CD4-positive, alpha-beta T cell treated with Interferon gamma for 1 hour (primary cell): ENCODE measurements at places on chromosomes 1 and 21.

- no peak for DNase-seq
These were observed 37.2 kb upstream of the TSPEAR start for GRCh38 chr21:44748621-44749020.

- no peak for DNase-seq
These were observed 32.3 kb upstream of the TENT5C start for GRCh38 chr1:117573386-117574023.

GRCh38 chr21:17780539-17780938 is 38.6 kb downstream of the C21orf91 start:
- DNase-seq, result peak; percentile 63

DNA sequence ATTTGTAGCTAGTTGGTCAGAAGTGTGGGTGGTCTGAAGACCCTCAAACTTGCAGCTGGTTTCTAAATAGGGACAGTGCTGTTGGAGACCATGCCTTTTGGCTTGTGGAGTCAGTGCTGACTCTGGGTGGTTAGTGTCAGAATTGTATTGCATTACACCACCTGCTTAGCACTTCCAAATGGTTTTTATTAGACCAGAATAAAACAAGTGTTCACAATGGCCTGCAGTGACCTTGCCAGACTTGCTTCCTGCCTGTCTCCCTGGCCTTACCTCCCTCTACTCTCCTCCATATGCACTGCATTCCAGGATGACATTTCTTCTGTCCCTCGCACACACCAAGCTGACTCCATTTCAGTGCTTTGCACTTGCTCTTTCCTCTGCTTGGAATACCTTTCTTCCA is 72.7 kb upstream of the CNIH3 start:
- DNase-seq, result no peak

- no peak for DNase-seq
These were observed 53.1 kb downstream of the SH3GLB1 start for GRCh38 chr1:86757272-86757984.

GRCh38 chr1:10938741-10939417 is 73.6 kb upstream of the TARDBP start:
- DNase-seq, result no peak

- no peak for DNase-seq
These were observed 6.6 kb downstream of the ADORA1 start for GRCh38 chr1:203133970-203134725.

GRCh38 chr1:22236166-22236565 is 93.3 kb upstream of the WNT4 start:
- DNase-seq, result no peak

- DNase-seq, result no peak
These were observed 16.9 kb upstream of the TDRD10 start for GRCh38 chr1:154485106-154485505.

DNA sequence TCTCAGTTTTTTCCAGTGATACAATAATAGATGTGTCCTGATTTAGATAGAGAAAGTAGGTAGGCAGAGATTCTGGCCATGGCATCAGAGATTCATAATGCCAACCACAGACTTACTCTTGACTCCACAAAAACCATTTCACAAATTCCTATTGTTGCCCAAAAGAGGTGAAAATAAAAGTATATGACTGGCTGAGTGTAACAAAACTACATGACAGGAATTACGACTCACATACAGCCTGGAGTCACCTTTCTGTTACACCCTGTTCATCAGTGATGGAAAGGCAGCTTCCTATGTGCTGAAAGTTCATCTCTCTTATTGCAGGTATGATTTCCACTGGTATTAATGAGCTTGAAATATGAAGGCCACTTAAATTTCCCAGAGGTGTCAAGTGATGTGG is 72.3 kb downstream of the MPZL1 start:
- DNase-seq, result no peak

DNA sequence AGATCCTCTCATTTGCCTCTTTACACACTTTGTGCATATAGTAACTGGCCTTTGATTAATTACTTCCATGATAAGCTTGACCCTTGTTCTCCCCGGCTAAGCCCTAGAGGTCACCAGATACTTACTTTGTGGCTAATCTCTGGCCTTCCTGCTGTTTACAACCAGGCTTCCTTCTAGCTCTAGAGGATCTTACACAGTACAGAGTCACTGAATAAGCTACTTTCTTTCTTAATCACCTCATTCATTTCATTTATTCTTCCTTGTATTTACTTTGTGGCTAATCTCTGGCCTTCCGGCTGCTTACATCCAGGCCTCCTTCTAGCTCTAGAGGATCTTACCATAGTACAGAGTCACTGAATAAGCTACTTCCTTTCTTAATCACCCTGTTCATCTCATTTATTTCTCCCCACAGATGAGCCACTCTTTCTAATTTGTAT is 144.3 kb upstream of the C1orf21 start:
- no peak for DNase-seq

DNA sequence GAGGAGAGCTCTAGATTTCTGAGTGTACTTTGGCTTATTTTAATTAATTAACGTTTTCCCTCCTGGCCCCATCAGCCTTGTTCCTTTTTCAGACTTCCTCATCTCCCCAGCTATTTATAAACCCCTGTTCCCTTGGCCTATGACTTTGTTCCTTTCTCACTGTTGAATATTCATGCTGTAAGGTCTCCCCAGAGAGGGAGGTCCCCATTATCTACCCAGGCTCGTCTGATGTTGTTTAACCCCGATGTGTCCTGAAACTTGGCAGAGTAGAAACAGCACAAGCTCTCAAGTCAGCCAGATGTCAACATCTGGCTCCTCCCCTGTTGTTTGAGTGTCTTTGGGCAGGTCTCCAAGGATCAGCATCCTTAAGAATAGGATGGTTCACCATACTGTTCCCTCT is 153.6 kb downstream of the HIVEP3 start:
- DNase-seq, result no peak

- DNase-seq, result no peak
These were observed 33.3 kb upstream of the CFAP298 start for GRCh38 chr21:32645261-32646182.

GRCh38 chr1:27935721-27936120 is 921 bp downstream of the SMPDL3B start:
- DNase-seq, result no peak

- DNase-seq, result no peak
These were observed 321.2 kb downstream of the HLX start for GRCh38 chr1:221200464-221200863.

GRCh38 chr1:164719676-164720439 is 160.9 kb downstream of the PBX1 start:
- DNase-seq, result no peak

DNA sequence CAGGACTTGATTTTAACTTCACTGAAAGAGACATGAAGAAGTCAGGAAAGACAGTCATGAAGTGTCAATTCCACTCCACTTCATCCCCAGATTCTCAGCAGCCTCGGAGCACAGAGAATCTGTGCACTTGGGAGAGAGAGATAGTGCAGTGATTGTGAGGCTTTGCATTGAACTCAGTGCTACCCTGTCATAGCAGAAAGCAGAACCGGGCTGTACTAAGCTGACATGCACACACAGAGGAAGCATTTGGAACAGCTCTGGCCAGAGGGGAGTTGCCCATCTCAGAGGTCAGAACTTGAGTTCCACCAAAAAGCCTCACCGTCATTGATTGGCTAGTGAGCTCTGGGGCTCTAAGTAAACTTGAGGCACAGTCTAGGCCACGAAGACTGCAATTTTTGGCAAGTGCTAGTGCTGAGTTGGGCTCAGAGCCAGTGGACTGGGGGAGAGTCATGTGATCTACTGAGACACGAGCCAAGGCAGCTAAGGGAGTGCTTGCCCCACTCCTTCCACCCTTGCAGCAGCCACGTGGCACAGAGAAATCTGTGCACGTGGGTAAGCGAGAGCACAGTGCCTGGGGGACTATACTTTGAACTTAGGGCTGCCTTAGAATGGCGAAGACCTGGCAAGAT is 810.2 kb upstream of the ADAMTS5 start:
- DNase-seq, result no peak

DNA sequence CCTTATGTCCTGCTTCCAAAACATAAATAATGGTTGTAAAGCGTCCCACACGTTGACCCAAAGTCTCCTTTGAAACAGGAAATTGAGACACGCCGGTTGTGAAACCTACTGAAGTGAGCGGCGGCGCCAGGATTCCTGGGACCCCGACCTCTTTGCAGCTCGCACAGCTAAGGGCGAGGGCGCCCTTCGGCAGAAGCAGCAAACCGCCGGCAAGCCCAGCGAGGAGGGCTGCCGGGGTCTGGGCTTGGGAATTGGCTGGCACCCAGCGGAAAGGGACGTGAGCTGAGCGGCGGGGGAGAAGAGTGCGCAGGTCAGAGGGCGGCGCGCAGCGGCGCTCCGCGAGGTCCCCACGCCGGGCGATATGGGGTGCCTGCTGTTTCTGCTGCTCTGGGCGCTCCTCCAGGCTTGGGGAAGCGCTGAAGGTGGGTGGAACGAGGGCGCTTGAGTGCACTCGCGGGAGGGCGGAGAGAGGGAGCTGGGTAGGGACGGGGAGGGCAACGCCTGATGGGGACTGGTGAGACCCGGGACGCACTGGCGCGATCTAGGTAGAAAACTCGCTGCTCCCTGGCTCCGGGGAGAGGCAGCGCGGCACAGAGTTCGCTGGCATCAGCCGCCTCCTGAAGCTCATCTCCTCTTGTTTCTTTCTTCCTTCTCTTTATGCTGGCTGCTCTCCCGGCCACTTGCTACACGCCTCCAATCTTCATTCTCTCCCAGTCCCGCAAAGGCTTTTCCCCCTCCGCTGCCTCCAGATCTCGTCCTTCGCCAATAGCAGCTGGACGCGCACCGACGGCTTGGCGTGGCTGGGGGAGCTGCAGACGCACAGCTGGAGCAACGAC is at the start of gene CD1D:
TSS of gene CD1D (plus strand) at position 155 of the 836 bp plus-strand sequence. CDS start at position 362, 207 bp downstream.
- DNase-seq, result no peak

DNA sequence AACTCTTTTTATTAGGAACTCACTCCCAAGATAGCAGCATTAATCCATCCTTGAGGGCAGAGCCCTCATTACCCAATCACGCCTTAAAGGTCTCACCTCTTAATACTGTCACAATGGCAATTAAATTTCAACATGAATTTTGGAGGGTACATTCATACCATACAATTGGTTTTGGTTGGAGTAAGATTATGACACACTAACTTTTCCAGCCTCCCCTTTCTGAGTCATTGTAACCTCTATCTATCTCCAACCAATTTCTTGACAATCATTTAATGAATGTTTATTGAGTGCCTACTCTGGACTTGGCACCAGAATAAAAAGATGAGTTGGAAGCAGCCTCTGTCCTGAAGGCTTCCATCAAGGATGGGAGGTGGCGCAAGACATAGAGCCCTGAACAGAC is 94.2 kb upstream of the L1TD1 start:
- DNase-seq, result no peak

DNA sequence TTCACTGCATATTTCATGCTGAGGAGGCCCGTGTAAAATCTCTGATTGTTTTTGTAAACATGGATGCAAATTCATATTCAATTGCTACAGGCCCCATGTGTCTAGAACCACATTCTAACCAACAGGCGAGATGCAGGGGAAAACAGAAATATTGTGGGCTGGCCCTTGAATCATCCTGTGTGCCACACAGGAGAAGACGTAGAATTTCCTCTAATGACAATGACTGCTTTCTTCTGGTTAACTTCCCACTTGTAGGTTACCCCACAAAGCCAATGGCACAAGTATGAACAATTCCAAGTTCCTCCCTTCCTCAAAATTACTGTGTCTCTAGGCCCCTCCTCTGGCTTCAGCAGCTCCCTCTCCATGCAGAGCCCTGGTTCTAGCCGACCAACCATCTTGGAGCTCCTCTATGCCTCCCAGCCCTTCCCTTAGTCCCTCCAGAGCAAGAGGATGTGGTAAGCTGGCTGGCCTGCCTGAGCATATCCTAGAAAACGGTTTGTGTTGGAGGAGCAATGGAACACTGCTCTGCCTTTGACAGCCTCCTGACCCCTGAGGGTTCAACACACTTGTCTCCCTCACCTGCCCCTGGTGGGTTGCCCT is 205.2 kb downstream of the HS2ST1 start:
- DNase-seq, result no peak

DNA sequence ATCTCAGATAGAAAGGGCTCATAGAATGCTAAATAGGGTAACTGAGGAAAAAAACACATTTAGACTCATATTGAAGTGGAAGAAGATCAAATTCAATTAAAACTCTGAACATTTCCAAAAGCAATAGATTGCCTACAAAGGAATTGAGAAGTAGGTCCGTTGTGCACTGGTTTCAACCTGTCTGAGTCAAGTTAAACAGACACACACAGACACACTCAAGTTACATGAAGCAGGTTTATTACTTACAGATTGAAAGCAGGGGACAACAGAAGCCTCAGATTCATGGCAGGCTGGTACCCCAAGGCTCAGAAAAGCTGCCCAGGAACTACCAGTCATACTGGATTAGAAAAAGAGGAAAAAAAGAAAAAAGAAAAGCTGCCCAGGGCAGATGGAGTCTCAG is 20.7 kb upstream of the S100A2 start:
- DNase-seq, result no peak

DNA sequence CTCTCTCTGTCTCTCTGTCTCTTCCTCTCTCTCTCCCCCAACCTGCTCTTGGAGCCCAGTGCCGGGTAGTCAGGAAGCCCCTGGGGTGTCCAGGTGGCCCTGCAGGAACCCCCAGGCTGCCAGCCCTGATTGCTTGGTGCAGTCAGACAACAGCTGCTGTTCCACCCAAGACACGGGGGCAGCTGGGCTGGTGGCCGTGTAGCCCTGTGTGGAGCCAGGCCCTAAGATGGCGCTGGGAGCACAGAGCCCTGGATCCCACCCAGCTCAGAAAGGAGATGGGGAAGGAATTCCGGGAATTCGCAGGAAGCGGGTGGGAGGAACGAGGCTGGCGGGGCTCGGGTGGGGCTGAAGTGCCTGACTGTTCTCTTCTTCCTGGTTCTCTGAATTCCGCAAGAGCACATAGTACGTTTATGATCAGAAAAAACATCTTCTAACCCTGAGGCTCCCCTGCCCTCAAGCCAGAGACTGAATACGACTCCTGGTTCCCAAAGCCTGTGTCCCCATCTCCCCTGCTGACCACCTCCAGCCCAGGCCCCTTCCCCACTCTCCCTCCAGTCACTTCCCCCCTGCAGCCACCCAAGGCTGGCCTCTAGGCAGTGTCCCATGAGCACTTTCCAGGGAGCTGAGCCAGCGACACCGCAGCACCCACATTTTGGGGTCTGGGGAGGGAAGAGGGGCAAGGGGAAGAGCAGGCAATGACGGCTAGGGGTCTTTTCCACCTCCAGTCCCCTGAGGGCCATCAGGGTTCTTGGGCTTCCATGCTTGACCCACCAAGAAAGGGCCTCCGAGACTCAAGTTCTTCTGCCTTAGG is 55.0 kb downstream of the WNT9A start:
- DNase-seq, result peak; percentile 0

DNA sequence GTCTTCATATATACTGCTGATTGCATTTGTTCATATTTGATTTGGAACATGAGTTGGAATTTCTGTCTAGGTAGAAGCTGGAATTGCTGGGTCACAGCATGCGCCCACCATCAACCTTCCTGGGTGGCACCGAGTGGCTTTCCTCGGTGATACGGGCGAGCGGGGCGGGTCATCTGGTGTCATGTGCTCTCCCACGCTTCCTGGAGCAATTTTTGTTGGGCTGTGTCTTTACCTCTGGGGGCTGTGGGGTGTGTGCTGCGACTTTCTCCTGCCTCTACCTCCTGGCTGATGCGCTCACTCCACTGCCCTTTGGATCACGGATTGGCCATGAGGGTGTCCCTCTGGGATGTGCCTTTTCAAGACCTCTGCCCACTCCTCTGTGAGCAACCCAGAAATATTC is 108.7 kb upstream of the COL6A1 start:
- DNase-seq, result no peak
